Activated CD8-positive, alpha-beta memory T cell treated with anti-CD3 and anti-CD28 coated beads for 4 hours (primary cell): ENCODE measurements at places on chromosomes 12 and 14.

- peak; percentile 5 for DNase-seq
Measured at GRCh38 chr12:5745251-5745888, 199.7 kb downstream of the ANO2 start.

DNA sequence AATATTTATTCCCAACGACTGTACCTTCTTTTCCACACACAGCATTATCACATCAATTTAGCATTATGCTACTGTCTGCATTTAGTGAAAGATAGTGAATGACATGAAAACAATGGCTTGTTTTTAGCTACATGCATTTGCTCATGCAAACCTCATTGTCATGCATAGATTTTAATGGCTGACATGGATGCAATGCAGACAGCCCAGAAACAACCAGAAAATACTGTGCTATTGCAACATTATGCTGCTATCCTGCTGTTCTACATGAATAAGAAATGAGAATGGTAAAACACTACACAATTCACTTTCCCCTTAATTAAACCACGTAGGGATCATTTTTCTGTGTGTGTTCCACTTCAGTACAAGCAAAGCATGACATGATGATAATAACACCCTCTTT is 90.8 kb downstream of the LIN7A start:
- no peak for DNase-seq

DNA sequence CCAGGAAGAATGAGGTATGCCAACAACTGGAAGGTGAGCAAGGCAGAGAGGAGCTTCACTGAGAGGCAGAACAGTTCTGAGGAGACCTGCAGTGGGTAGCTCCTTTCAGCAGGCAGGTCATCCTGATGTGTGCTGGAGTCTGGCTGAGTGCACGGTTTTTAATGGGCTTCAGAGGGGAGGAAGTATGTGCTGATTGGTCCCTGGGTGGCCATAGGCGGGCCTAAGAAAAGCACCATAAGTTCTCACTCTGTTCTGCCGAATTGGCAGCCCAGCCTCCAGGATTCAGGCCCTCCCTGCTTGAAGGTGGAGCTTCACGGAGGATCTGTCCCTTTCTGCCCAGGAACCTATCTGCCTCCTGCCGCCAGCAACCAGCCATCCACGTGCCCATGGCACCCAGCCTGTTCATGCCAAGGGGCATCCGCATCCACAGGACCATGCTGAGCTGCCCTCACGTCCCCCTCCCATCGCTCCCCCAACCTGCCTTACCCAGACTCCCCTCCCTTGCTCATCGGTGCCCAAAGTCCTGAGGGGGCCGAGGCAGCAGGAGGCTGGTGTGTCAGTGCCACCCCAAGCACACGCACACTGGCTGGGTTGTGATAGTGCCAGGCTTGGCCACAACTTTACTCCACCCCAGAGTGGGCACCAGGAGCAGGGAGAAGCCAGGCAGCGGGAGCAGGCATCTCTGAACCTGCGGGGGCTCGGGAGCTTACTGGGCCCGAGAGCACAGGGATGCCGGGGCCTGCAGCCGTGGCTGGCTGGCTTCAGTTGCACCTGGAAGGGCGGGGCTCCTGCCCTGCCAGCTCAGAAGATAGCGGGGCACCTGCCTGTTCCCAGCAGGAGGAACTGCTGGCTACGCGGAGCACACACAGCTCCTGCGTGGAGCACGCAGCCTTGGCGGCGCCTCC is 608.4 kb upstream of the FOXG1 start:
- no peak for DNase-seq

- no peak for DNase-seq
Measured at GRCh38 chr14:57275023-57275664, 6.4 kb downstream of the AP5M1 start.

DNA sequence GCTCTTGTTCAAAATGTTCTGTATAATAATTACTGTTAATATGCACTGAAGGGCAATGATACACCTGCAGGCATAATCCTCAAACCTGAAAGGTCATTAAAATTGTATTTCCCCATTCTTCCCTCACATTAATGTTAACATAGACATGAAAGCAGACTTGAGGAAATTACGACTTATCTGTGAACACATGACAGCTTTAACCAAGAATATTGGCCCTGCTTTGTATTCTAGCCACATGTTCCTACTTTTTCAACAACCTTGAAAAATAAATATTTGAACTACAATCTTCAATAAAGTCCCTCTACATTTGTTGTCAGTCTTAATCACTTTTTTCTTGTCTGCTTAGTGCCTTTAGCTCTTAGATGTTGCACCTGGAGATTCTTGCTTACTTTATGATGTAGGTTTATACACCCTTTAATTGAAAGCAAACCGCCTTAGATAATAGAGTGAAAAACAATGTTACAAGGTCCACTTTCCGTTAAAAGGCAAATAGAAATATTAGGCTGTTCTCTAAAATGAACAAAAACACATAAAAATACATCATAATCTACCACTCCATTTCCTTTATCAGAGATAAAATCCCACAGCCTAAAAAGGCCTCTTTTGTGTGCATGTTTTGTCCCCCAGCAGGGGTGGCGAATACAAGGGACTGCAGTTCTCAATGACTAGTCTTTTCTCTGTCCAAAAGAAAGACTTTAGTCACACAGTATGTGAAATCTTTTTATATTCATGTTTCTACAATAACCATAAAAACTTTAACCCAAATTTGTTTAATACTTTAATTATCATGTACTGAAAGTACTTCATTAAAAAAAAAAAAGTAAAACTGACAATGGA is 55.9 kb downstream of the ZFC3H1 start:
- no peak for DNase-seq

GRCh38 chr12:19412844-19413243 is 26.4 kb upstream of the AEBP2 start:
- DNase-seq: no peak
